ENCODE measurements at places on chromosomes 12 and 14. TPM values are rescaled to one million over a fixed set of nuclear protein-coding genes. Genes with fewer than 3 reads are reported as not detected.

SDR9C7 gene
- total RNA-seq = not detected

GRCh38 chr12:85588221-85588620 is 248.0 kb downstream of the RASSF9 start:
- no peak for DNase-seq

DNA sequence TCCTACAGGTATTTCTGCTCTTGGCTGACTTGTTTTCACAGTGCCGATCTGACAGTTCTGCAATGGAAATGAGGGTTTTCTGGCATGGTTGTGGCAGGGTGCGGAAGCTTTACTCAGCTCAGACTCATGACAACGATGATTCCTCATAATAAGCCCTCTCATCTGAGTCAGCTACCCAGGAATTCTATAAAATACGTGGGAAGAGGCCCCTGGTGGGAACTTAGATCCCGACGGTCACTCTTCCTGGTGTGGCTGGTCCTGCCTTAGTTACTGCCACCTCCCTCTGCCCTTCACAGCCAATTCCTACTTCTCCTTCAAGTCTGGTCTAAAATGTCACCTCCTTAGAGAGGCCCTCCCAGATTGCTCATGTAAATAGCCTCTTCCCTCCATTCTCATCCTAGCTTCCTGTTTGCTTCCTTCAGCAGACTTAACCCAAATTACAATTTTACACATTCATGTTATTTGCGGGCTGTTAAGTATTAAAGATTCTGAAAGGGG is 104.2 kb upstream of the MAP1LC3B2 start:
- DNase-seq = no peak

GRCh38 chr12:113065126-113066007 is 8.8 kb downstream of the DTX1 start:
- no peak for DNase-seq

DNA sequence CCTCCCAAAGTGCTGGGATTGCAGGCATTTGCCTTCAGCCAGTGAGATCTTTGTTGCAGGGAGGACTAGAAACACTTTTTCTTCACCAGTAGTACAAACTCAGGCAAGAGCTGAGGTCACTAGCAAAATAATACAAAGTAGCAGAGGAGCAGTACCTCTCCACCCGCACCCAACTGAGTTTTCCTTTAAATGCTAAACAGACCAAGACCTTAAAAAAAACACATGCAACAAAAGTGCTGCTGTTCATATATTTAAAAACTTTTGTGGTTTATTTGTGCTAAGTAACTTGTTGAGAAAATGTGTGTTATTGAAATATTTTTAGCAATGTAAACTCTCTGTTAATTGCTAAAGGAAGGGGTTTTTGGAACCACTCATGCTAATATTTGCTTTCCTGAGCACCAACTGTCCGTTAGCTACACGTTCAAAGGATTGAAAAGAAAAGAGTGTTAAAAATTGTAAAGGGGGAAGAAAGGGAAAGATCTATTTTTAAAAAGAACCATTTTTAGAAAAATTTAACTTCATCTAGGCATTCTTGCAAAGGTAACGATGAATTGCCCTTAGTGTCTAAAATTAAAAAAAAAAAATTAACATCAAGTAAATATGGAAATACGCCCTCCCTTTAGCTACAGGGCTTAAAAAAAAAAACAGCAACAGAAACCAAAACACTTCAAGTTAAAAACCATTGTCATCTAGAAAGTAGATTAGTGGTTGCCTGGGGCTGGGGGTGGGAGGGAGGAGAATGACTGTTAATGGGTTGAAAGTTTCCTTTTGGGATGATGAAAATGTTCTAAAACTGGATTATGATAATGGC is 114.0 kb upstream of the KRAS start:
- no peak for DNase-seq

DNA sequence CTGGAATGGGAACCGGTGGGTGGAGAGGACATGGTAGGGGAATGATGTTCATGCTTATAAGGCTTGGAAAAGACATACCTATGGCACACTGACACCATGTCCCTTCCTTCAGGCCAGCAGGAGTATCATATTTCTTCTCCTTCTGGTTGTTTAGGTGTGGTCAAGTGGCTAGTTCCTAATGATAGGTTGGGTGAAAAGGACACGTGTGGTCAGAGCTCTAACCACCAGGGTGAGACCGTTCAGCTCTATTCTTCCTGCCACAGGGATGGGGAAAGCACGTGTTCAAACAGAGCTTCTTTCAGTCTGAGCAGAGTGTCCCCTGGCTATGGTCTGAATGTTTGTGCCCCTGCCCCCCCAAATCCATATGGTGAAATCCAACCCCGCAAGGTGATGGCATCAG is 209.1 kb downstream of the PAX9 start:
- no peak for DNase-seq
